ENCODE measurements at places on chromosomes 3 and 15.

DNA sequence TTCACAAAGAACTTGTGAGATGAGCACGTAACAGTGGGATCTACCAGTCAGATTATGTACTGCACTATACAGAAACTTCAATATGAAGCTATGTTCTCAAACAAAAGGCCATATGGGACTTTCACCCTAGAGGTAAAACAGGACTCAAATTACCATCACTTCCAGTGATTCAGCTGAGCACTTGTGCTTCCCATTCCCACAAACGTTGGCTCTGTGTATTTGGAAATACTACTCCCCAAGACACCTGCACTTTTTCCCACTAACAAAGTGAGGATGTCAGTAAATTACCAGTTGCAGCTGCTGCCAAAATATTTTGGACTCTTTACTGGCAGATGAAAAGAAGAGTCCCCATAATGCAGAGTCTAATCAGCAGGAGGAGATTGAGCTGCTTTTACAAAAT lies 1570.1 kb downstream of the SI start:
- DNase-seq, result no peak

DNA sequence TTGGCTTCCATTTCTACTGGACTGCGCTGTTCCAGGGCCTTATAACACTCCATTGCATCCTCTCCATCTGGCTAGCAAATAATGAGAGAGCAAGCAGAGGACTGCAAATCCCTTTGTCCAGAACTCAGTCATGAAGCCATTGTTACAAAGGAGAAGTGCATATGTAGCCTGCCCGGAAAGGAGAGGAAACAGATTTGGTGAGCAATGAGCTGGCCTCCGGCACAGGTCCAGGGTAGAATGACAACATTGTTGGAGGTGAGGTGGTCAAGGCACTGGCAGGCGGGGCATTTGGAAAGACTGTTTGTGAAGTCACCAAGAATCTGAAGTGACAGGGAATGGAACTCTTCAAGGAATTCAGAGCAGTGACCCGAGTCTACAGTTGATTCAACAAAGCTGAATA lies 25.0 kb upstream of the ATP1B3 start:
- DNase-seq, result no peak

DNA sequence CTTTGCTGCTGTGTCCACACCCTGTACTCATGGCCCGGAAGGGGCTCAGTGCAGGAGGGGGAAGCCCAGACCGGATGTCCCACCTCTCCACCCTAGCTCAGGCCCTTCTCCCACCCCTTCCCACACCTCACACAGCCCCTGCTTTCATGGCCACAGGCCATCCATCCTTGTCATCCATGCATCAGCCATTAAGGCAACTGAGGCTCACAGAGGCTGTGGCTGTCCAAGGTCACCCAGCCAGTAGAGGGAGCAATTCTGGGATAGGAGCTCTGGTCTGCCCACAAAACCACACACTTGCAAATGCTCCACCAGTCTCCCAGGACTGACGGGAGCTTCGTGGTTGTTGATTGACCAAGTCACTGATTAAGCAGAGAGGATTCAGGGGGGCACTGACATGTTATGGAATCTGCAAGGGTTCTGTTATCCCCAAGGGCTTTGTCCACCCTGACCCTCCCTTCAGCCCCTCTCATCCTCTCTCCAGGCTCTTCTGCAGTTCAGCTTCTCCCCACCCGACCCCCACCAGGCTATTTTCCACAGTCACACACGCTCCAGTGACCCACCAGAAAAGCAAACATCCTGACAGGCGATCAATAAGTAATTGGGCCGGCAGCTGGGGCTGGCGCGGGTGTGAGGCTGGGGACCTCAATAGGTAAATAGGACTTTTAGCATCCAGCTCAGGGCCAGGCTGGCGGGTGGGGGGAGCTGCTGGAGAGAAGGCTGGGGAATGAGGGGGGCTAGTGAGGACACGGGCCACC lies 15.1 kb downstream of the LINGO1 start:
- DNase-seq, result no peak

DNA sequence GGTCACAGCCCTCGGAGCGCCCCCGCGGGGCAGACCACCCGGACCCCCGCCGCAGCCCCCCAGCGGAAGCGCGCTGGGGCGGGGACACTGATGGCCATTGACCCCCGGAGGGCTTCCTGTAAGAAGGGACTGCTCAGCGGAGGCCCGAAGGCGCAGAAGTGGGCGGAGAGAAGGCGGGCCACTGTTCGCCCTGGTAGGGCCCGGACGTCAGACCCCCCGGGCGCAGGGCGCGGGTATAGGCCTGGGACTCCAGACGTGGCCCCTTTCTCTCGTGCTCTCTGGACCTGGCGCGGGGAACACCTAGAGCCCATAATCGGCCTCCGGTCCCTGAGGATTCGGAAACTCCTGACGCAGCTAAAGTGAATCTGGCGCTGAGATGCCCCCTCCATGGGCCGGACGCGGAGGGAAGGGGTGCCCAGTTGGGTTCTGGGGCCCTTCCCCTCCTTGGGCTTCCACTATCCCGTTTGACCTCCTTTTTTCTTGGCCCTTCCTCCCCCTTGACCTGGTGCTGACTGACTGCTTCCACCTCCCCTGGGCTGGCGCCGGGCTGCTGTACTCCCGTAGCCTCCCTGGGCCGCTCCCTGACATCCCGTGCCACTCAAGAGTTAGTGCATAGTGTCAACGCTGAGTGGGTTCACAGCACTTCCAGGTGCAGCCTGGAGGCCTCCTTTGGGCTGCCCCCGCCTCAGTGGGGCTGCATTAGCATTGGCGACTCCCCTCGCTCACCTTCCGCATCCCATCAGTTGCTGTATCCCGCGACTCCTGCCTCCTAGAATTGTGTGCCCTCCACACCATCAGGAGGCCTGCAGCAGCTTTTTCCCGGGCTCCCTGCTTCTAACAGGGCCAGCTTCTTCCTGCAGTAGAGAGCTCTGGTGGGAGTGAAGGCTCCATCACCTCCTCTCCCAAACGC lies 694 bp downstream of the ABTB1 start:
- peak; percentile 58 for DNase-seq

DNA sequence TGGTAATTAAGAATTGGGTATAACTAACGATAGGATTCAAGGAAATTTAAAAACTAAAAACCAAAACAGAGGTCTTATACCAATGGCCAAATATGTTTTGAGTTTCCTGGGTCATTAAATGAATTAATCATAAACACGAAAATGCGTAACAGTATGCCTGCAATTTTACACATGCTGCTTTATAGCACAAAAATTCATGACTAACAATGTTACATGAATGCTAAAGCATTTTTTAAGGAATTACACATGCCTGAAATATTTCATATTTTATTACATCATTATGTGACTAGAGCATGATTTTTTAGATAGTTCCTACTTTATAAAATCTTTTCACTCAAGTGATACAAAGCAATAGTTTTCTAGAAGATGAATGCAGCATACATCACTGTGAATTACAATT lies 74.7 kb downstream of the ZNF148 start:
- DNase-seq, result no peak

DNA sequence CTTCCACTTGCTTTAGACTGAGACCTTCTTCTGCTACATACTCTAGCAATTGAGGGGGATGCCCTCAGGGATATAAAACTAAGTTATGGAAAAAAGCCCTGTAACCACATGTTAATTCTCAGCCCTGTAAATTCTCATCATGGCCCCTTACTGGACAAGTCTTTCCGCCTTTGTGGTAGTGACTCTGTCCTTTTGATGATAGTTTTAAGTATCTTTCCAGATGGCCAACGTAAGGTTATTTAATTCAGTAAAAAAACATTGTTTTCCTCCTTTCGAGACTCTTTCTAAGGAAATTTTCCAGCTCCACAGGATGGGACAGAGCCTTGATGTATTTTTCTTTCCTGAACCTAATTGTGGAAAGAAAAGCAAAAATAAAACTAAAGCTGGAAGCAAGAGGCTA lies 25.3 kb upstream of the TM4SF4 start:
- no peak for DNase-seq

GRCh38 chr3:141332416-141332815 lies 35.9 kb upstream of the ZBTB38 start:
- DNase-seq, result no peak

- no peak for DNase-seq
Observed at GRCh38 chr15:85473455-85473854, 93.1 kb downstream of the AKAP13 start.

DNA sequence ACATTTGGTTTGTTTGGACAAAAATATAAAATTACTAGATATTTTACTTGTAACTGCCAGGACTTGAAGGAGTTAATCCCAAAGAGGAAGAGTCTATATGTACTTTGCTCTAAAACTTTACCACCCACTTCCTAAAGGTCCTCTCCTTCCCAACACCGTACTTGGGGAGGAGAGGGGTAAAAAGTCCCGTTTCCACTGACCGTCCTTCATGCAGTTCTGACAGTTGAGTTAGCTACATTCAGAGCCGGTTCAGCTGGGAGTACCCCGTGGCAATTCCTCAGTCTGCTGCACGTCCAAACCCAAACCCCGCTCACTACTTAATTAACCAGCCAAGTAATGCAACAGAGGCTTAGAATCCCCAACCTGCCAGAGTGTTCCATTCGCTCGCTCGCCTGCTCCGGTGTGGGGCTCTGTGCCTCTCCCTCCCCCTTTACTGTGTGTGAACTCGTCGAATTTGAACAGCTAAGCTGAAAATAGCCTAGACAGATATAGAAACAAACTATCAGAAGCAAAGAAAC lies 519.7 kb downstream of the FOXP1 start:
- DNase-seq, result peak; percentile 72

GRCh38 chr15:82158811-82159210 lies 103.7 kb downstream of the EFL1 start:
- no peak for DNase-seq

- no peak for DNase-seq
Observed at GRCh38 chr3:70249509-70250160, 62.8 kb downstream of the MDFIC2 start.

- no peak for DNase-seq
Observed at GRCh38 chr15:26939398-26939797, 31.6 kb upstream of the GABRG3 start.

DNA sequence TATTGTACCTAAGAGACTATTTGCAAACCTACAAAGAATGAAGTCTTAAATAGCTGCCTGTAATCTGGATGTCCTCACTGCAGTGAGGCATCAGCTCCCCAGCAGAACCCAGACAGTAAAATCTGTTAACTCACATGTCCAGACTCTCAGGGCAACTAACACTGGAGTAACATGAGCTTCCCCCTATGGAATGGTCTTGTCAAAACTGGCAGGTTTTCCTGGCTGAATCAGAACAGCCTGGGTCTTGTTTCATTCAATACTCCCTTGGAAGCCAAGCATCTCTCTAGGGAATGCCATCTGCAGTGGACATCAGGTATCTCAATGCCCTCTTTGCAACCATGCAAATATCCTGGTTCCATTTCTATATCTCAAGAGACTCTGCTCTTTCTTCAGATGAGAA lies 24.4 kb downstream of the PTPN9 start:
- peak; percentile 5 for DNase-seq

DNA sequence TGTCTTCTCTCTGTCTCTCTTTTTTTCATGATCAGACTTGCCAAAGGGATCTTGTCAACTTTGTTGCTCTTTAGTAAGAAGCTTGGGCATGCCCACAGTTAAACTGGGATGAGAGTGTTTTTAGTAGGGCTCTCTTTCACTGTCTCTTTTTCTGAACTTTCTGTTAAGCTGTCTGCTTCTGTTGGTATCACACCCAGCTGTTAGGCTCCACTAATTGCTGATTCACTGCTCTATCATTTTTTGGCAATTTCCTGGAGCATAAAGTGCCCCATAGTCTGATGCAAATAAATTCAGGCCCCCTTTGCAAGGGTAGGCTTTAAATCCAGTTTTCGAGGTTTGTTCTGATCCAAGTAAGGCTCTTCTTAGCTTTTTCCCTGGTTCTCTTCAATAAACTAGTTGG lies 360.4 kb upstream of the ADAMTS9 start:
- no peak for DNase-seq

- no peak for DNase-seq
Observed at GRCh38 chr3:112931736-112932521, 43.0 kb downstream of the CD200R1 start.

DNA sequence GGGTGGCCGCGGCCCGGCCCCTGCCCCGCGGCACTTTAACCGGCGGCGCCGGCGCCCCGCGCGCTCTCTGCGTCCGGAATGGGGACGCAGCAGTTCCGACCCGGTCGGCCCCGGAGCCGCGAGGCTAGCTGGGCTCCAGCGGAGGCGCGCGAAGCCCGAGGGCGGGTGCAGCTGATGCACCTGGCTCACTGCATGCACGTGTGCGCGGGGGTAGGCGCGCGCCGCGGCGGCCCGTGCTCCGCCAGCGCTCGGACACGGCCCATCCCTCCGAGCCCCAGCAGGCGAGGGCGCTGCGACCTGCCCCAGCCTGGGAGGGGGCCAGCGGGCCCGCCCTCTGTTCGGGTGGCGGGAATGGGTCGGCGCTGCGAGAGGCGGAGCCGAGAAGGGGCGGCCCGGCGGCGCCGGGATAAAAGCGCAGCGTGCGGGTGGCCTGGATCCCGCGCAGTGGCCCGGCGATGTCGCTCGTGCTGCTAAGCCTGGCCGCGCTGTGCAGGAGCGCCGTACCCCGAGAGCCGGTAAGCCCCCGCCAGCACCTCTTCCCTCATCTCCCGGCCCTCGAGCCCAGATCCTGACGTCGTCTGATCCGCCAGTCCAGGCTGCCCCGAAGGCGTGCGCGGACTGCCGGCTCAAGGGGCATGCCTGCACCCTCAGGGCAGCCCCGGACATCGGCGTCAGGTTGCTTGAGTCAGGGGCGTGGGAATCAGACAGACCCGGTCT lies at the start of the genes CHDH and IL17RB:
CHDH (minus strand) TSS at position 286 of the 717 bp plus-strand sequence. CDS start 22,411 bp downstream, outside the sequence.
IL17RB (plus strand) TSS at position 435 of the 717 bp plus-strand sequence; CDS start at position 456, 21 bp downstream.
- peak; percentile 84 for DNase-seq

DNA sequence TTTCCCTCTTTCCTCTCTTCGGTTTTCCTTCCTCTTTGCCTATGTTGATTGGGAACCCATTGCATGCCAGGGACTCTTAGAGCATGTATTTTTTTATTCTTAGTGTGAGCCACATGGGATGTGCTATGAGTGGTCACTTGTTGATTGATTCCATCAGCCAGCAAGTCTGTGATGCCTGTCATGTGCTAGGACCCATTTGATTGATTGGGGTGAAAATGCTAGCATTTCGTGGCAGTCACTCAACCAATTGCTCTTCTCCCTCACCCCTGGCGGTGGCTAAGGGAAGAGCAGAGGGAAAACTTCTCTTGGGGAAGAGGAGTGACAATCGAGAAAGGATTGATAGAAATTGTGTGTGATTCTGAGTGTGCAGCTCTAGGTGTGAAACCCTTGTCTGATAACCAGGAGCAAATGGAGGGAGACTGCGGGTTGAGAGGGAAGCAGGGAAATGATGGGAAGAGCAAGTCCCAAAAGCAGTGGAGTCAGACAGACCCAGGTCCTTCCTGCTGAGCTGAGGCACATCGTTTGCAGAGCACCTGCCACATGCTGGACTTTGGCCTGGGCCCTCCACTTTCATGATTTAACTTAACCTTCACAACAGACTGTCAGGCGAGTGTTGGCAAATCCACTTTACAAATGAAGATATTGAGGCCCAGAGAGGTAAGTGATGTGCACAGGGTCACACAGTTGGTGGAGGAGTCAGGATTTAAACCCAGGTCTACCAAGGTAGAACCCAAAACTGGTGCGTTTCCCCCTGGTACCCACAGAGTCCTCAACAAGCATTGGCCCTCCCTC lies 40.0 kb downstream of the SLC6A11 start:
- DNase-seq, result peak; percentile 44

DNA sequence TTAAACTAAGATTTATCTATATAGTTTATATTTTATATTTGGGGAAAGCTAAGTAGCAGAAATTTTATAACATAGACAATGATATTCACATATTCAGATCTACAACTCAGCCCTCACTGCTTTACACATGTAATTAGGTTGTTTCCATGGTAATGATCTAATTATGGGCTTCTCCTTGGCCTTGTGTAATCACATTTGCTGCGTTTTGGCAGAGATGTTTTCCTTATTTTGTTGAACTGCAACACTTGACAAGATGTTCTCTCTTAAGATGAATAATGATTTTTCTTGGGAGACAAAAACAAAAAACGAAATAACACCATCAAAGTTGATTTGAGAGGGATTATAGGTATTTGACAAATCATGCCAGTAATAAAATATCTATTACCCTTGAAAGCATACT lies 635.6 kb upstream of the TBL1XR1 start:
- no peak for DNase-seq
